ENCODE measurements at places on chromosomes 12 and 14.

DNA sequence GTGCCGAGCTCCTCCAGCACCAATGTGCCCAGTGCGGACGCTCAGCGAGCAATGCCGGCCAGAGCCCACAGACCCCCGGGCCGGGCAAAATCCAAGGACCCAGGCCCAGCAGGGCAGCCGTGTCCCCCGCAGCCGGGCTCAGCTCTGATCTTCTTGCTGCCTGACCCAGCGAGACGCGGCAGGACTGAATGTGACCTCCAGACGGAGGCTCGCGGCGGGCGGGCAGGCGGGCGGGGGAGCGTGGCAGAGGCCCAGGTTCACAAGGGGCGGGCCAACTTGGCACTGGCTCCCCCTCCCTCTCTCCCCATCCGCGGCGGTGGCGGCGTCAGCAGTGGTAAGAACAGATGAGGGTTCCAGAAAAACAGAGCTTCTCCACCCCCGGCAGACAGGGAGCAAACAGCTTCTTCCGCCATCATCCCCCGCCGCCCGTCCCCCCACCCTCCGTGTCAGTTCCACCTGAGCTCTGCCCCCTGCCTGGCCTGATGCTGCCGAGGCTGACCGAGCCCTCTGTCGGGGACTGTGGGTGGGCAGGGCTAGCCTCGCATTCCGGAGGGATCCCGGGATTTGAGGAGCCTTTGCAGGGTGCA is 94.3 kb downstream of the RFLNA start:
- peak; percentile 46 for DNase-seq

GRCh38 chr12:45284096-45284901 is 68.4 kb downstream of the ANO6 start:
- no peak for DNase-seq

DNA sequence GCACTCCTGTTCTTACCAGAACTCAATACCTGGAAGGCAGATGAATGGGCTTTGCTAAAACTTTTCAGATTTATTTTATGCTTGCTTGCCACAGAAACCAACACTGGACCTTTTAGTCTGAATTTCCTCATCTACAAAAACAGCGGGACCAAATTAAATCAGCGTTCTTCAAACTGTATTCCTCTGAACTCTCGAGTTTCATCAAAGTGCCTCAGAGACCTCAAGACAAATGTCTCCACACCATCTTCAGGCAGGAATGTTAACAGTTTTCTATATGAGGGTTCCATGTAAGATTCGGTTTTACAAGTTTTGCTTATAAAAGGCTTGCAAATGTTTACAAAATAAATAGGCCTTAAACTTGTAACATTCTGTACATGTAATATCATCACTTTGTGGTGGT is 74.6 kb downstream of the MED13L start:
- DNase-seq = no peak

DNA sequence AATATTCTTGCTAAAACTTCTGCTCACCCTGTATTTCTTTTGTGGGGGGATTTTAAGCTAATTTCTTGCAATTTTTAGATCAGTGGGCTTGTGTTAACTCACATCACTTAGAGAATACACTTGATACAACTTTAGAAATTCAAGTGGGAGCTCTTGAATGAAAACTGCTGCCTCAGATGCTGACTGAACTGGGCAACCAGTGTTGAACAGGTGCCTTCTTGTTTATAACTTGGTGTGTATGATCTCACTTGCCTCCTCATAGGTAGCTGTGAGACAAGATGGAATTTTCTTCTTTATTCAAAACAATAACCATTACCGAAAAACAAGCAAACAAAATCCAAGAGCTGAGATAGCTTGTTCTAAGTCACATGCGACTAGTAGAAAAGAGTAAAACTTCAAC is 63.5 kb downstream of the FGD4 start:
- DNase-seq = no peak

GRCh38 chr12:27000961-27001360 is 13.2 kb downstream of the TM7SF3 start:
- DNase-seq = no peak

GRCh38 chr12:12665194-12665593 is 30.8 kb downstream of the GPR19 start:
- no peak for DNase-seq

Measured in CD4-positive, alpha-beta T cell treated with Interleukin-4 for 4 hours (primary cell).